ENCODE measurements at places on chromosomes 7 and 10.

DNA sequence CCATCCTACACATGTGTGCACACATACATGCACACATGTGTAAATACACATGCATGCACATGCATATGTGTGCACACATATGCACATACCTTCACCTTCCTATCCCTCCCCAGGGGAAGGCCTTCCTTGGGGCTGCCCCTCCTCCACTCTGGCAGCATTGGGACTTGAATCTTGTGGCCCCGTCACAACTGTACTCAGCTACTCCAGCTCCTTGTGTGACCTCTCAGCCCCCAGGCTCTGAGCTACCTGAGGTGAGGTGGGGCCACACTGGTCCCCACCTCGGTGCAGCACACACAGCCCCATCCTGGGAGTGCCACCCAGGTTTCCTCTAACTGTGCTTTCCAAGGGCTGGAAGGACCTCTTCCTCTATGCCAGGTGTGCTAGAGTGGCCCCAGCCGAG lies 116.0 kb downstream of the LHPP start:
- DNase-seq = no peak

GRCh38 chr10:104337521-104337984 lies 712 bp downstream of the ITPRIP start:
- peak; percentile 55 for DNase-seq

GRCh38 chr10:36428507-36428906 lies 696.9 kb upstream of the ANKRD30A start:
- no peak for DNase-seq

- DNase-seq = no peak
These were observed 77.9 kb downstream of the ZMIZ1 start for GRCh38 chr10:79146611-79147130.

Measured in urothelium cell line (cell line).